GM12891 (cell line): ENCODE measurements at places on chromosomes 4 and X.

DNA sequence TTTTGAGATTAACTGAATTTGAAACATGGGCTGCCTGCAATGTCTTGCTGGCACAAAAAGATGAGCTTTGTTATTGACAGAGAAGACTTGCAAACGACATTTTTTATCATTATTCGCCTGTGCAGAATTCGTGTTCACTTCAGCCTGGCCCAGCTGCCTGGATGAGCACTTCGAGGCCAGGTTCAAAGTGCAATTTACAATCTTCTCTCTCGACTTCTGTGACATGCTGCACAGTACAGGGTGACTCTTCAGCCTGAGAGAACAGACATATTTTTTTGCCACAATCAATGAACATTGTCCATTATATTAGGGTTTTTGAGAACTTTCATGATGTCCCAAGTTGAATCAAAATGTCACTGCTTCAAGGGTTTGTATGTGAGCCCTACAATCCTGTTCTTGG lies 616.5 kb downstream of the SMARCA1 start:
- DNase-seq = no peak

DNA sequence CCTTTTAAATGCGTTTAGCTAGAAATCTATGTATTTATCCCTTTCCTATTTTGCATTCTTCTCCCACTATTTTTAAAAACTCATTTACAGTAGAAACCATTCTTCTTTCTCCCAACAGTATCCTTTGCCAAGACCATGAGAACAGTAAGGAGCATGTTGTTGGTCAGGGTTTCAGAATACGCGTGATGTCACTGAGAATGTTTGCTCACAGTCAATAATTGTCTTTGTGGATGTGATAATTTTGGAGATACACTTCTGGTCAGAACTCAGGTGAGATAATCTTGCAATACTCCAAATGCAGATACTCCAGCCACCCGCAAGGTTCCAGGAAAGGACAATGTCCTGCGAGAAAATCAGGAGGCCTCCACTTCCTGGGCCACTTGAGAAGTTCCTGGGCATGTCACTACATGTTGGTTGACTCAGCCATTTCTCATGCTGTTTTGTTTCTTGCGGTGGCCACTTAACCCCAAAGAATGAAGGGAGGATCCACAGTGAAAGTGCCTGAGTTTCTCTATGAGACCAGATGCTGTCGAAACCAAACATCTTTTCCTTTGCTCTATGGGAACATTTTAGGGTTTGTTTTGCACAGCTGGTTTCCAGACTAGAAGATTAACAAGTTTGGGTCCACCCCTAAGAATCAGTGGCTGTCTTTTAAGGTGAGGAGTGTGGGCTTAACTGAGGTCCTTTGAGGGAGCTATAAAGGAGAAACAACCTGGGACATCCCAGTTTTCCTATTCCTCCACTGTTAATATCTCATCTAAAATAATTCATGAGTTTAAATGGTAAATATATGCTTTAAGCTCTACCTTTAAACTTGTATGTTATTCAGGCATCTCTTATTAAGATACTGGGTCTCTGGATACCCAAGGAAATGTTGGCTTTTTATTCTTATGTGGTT lies 116.0 kb downstream of the SOWAHB start:
- DNase-seq = no peak

GRCh38 chrX:12327836-12328235 lies 189.6 kb downstream of the FRMPD4 start:
- no peak for DNase-seq

- no peak for DNase-seq
These were observed 8.3 kb downstream of the GPR50 start for GRCh38 chrX:151184705-151185104.

DNA sequence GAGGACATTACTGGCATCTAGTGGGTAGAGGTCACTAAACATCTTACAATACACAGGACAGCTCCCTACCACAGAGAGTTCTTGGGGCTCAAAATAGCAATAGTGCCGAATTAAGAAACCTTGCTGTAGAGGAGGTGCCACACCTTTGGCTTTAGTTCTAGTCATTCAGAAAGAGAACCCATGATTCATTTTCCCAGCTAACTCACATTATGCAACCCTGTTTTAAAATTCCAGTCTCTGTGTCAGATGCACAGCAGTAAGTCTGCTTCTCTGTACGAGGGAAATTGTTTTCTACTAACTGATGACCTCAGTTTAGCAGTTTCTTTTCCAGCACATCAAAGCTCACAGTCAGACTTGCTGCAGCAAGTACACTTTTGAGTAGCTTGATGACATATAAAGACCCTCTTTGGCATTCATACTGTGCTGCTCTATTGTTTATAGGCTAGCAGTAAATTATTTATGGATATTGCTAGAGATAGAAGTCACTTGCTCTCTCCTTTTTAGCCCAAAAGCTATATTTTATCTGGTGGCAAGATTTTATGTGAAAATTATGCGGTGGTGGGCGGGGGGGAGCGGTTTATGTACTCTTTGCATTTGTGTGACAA lies 487.8 kb upstream of the MAGEB18 start:
- no peak for DNase-seq

DNA sequence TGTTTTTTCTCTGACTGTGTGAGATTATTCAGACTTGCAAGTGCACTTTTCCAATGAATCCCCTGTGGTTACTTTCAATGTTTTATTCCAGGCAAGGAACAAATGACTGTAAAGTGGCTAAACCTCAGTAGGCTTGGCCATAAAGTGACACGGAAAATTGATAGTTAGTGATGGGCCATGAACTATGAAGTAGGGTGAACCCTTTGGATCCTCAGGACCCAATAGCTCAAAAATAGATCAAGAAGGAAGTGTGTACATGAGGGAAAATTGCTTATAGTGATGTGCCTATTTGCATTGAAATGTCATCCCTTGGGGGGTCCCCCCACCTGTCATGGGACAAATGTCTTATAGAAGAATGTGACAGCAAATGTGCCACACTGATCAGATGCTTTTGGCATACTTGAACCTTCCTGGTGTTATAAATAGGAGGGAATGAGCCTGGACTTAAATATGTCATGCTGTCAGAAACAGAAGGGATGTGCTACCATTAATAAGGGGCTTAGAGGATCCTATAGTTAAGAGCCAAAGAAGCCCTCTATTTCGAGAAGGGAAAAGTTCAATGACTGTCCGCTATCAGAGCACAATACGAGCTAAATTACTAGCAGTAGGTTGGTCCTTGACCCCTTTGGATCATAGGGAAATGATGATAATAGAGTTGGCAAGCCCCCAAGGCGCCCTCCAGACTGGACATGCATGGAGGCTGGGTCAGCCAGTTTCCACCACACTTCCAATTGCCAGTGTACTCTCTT lies 30.3 kb downstream of the SLC16A2 start:
- no peak for DNase-seq

GRCh38 chrX:147737690-147738089 lies 174.0 kb upstream of the FMR1 start:
- no peak for DNase-seq

DNA sequence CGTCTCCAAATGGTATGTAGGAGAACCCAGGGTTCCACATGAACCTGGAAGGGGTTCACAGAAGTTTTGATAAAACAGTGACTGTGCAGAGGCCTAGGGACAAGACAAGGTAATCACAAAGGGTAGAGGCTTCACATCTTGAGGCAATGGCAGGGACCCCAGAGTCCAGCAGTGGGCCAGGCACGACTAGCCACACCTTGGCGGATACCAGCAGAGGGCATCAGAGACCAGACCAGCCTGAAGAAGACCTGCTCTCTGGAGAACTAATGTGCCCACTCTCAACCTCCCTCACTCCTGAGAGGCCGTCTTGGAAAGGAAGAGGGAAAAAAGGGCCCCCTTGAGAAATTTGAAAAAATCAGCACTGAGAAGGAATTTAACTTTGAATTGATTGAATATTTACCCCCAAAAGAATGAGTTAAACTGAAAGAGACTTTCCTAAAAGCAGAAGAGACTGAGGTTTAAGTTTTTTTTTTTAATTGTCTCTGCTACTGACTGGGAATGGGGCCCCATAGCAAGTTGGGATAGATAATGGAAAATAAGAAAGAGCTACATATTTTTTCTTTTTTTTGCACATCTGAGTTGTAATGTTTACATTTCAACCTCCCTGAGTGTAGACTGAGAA lies 243.8 kb upstream of the JADE1 start:
- DNase-seq = no peak

GRCh38 chr4:151921811-151922210 lies 161.0 kb upstream of the GATB start:
- no peak for DNase-seq

DNA sequence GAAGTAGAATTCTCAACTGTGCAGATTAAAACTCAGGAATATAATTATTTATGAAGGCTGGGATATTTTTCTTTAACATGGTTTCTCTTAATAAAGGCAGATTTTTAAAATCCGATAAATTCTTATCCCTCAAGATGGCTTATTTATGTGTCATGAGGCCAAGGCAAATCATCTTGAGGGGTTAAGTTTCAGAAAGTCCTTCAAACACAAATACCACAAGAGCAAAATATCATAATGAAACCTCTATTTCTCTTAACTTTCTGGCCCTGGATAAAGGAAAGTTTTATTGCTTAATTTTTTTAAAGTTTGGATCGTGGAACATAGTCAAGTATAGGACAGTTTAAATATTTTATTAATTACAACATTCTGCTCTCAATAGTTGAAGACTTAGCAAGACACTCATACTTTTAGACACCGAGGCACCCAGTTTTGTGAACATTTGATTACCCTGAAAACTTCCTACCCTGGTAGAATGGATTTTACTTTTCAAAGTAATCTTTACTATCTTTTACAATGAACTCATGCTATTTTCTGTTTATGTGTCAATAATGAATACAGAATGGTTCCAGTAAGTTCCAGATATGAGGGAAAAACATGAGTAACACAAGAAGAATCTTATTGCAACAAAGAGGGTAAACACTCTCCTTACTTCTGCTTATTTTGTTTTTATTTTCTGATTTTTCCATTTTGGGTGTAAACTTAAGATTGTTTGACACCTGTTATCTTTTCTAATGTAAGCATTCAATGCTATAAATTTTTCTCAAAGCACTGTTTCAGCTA lies 200.7 kb upstream of the IL15 start:
- no peak for DNase-seq

GRCh38 chr4:150495550-150495949 lies 86.4 kb upstream of the MAB21L2 start:
- no peak for DNase-seq
